GM23248 (cell line): ENCODE measurements at places on chromosomes 4 and X.

- no peak for DNase-seq
Observed at GRCh38 chr4:116639070-116639577, 446.3 kb downstream of the TRAM1L1 start.

- DNase-seq = peak; percentile 88
Observed at GRCh38 chr4:80153874-80154544, 43.3 kb upstream of the PRDM8 start.

DNA sequence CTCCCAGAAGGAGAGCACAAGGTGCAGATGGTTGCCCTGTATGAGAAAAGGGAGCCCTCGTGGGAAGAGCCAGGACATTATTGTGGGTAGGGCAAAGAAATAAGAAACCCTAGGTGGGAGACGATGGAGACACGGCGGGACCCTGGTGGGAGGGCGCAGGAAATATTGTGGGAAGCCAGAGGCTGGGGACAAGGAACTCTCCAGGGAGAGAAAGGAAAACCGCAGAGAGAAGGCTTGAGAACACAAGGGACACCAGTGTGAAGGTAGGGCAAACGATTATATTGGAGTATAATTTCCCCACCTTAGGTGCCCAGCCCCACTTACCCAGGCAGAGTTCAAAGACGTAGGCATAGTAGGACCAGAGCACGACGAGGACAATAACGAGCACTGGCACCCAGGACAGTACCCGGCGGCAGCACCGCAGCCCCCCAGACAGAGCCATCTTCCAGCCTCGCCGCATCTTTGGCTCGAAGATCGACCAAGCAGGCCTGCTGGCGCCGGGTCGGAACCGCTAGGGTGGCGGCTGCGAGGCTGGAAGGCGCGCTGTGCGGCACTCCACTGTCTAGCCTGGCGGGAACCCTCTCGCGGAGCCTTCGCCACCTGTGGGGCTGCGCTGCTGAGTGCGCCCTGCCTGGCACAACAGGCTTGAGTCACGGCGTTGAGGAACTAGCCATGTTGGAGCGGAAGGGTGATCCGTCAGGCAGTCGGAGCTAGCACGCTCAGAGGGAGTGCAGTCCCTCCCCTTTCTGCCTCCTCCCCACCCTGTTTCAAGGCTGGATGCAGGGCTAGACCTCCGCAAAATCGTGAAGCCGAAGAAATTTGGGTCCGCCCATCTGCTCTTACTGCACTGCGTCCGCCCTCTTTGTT, at the start of gene ZDHHC15:
ZDHHC15 (minus strand) TSS at position 473 of the 867 bp plus-strand sequence; CDS start at position 460, 13 bp downstream.
- DNase-seq = peak; percentile 36

GRCh38 chr4:83074086-83074704, 39.2 kb downstream of the COPS4 start:
- DNase-seq = peak; percentile 83

- no peak for DNase-seq
Observed at GRCh38 chr4:113901994-113902787, 77.3 kb downstream of the ARSJ start.

GRCh38 chr4:74934016-74934831, 1.3 kb downstream of the PARM1 start:
- DNase-seq = peak; percentile 57

- no peak for DNase-seq
Observed at GRCh38 chr4:44145868-44146267, 302.7 kb downstream of the KCTD8 start.

DNA sequence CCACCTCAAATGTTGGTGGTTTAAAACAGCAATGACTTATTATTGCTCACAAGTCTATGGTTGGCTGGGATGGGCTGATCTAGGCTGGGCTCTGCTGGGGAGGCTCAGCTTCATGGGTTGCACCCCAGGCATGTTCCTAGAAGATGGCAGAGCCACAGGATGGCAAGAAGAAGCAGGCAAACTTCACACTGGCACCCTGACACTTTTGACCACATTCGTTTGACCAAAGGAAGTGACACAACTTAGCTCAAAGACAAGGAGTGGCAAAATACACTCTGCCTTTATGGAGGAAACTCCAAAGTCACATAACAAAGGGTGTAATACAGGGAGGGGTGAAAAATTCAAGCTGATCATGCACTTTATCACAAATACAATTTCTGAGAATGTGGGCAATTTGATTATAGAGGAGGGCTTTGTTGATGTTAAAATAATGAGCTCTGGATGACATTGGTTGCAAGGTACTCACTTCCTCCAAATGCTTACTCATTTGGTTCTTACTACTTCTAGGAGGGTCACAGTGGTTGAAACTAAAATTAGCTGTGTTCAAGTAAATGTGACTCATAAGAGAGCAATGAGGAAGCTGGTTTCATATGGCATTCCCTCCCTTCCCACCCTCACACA, 249.2 kb upstream of the RPS6KA3 start:
- DNase-seq = peak; percentile 85

GRCh38 chr4:175784986-175785525, 27.0 kb downstream of the GPM6A start:
- DNase-seq = no peak

DNA sequence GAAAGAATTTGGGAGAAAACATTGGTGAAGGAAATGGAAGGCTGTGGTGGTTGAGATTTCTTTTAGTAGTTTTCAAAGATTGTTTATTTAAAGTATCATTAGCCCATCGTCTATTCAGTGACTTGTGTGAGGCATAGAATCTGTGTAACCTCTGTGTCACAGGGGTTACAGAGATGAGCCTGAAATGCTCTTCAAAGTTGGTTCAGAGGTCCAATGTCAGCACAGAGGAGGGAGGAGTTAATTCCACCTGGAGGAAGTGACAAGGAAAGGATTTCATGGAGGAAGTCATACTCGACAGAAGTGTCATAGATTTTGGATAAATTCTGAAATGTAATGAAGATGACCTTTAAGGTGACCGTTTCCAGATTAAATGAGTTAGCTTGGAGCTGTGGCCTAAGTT, 8.2 kb downstream of the MAOA start:
- DNase-seq = no peak

DNA sequence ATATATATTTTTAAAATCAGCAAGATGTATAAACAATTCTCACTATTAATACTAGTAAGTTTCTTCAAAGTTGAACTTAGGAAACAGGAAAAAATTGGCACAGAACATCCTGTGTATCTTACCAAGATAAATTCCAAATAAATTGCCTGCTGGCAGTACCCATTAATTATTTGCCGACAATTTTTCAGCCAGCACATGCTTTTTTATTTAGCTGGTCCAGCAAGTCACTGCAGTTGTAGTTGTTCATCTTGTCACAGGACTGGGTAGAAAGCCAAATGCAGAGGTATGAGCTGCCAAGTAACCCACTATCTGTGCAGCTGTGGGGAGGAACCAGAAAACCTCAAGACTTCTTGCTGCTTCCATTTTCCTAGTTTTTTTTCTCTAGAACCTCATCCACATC, 113.4 kb downstream of the PACRGL start:
- peak; percentile 6 for DNase-seq

DNA sequence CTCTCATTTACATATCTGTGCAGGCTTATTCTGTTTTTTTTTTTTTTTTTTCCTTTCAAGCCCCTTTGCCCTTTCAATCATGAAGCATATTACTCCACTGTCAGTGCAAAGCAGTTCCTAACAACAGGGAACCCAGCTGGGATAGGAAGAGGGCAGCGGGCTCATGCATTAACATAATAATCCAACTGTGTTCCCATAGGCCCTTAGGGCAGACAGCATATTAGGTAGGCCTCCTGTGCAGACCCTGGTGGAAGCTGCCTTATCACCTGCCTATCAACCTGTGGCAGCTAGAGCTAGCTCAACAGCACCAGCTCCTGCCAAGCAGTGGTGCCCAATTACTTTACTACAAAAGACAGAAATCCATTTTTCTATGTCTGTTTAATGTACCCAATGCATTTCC, 49.3 kb downstream of the SLC10A7 start:
- DNase-seq = no peak

DNA sequence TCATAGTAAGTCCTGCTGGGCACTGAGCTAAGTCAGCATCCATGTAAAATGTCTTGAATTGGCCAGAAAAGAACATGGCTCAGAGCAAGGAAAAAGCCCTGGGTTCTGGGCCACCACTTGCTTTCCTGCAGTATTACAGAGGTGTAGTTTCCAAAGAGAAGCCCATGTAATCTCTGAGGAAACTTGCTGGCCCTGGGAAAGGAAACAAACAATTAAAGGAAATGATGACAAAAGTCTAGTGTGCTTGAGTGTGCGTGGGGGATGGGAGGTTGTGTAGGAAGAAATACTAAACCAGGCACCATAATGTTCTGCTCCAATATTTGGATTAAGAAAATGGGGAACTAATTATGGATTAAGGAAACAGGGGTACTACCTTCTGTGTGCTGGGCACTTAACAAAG, 39.5 kb upstream of the SMIM10L2A start:
- no peak for DNase-seq

- DNase-seq = no peak
Observed at GRCh38 chr4:159051245-159052071, 51.4 kb upstream of the RAPGEF2 start.

- DNase-seq = no peak
Observed at GRCh38 chr4:109390115-109390768, 43.4 kb upstream of the SEC24B start.
